ENCODE measurements at places on chromosomes 2 and 18. TPM values are rescaled to one million over a fixed set of nuclear protein-coding genes. Genes with fewer than 3 reads are reported as not detected.
A peak's percentile ranks its signal among the peaks of the same experiment; 100 is the strongest.

GRCh38 chr2:45789961-45790723 lies 138.7 kb downstream of the PRKCE start:
- DNase-seq = peak; percentile 17

GRCh38 chr2:151978709-151979108 lies 120.1 kb downstream of the CACNB4 start:
- DNase-seq = no peak

The INHA gene
- total RNA-seq = 0.10 TPM

DNA sequence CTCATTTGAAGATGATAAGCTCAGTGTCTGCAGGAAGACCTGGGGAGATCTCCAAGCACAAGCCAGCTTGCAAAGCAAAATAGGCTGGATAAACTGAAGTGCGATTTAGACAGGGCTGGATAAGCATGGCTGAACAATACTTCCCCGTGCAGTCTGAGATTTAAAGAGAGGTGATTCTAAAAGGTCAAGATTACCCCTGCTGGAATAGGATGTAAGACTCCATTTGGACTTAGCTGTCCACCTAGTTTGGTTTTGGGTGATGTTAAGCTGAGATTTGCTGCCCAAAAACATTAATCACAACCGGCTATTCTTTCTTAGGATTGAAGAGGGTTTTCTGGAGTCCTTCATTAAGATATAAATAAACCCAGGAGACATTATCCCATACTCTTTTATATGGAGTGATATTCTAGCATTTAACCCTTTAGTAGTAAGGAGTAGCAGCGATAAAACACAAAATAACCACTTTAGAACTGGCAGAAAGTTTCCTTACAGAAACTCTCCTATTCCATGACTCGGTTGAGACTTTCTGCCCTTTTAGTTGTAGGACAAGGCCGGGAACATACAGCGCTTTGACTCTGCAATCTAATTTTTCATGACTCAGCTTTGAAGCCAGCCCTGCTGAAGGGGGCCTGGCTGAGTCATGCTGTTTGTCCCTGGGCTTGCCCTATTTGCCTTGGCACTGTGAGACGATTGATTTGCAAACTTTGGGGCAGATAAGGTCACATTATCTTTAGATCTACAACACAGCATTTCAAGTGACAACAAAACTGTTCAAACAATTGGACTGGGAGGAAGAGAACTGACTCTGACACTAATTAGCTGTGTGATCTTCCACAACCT lies 238.2 kb downstream of the GCA start:
- DNase-seq = no peak

GRCh38 chr2:123976054-123976648 lies 48.9 kb upstream of the CNTNAP5 start:
- no peak for DNase-seq

GRCh38 chr2:67476809-67477790 lies 80.0 kb downstream of the ETAA1 start:
- peak; percentile 33 for DNase-seq

- DNase-seq = peak; percentile 10
Measured at GRCh38 chr2:81739966-81740365, 1435.4 kb upstream of the LRRTM1 start.

DNA sequence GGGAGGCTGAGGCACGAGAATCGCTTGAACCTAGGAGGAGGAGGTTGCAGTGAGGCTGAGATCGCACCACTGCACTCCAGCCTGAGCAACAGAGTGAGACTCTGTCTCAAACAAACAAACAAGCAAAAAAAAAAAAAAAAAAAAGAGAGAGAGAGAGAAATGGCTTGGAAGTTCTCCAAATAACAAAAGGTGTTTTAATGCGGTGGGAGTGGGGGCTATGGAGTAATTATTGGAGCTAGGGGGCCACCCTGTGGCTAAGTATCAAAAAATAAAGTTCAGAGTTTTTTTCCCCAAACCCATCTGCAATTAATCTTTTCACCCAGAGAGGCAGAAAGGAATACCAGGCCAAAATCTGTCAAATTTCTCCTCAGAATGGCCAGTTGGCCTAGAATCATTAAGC lies 23.0 kb upstream of the CEP68 start:
- DNase-seq = no peak

DNA sequence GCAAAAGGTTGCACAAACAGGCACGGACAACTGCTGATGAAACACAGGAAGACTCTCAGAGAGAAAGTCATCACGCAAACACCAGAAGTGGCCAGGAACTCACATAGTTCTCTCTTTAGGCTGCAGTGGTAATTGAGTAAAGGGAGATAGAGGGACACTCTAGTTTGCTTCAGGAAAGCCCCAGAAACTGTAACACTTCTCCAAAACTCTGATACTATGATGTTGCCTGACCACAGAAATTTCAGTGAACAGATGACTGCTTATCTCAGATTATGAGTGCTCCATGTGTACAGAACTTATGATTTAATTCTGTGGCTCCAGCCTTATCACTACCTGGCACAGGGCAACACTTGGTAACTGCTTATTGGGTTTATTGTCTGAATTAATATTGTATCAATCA lies 311.5 kb upstream of the GYPC start:
- DNase-seq = no peak

DNA sequence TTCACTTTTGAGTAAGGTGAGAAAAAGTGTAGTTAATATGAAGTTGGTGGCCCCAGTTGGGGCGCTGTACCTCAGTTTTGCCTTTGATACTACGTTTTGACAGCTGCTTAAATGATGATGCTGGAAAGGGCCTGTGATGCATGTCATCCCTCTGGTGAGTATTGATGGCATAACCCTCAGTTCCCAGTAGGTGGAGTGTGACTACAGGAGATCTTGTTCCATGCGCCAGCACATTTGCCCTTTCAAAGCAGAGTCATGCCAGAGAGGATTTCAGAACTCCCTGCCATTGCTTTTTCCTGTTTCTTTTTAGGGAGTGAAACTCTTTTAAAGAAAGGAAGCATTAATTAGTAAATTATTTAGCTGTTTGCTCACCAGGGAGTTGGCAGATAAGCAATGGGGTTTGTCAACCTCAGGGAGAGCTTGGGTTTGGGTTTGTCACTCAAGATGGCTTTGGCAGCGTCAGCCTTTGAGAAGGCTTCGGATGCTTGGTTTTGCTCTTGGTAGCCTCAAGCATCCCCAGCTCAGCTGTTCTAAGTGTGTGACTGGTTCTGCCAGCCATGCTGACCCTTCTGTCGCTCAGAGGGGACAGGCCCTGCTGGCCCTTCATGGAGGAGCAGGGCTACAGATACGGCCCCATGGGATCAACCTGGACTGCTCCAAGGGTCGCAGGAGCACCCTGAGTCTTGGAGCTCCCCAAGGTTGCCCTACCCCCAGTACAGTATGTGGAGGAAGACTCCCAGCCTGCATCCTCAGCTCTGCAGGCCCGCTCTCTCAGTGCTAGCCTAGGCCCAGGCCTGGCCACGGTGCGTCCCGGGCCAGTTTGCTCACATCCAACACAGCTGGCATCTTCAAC lies 29.1 kb downstream of the ARMC9 start:
- peak; percentile 77 for DNase-seq

DNA sequence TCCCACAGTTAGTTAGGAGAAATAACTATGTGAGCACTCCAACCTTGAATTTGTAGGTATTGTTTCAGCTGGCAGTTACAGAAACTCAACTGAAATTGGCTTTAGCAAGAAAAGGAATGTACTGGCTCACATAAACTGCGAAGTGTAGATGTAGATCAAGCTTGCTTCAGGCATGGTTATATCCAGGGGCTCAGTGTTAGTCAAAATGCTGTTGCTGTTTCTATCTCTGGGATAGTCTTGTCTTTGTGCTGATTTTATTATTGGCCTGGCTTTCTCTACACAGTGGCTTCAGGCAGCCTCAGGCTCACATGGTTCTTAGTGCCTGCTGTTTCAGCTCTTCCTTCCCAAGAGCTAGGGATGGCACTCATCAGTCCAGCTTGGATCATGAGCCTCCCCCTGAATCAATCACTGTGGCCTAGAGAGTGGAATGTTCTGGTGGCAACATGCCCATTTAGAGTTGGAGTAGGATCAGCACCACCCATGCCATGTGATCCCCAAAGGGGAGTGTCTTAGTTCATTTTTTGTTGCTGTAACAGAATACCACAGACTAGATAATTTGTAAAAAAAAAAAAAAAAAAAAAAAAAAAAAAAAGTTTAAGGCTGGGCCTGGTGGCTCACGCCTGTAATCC lies 69.1 kb upstream of the FOXI3 start:
- DNase-seq = no peak

The CHRNA1 gene
- total RNA-seq = 4.2 TPM

GRCh38 chr2:42998721-42999120 lies 206.3 kb upstream of the HAAO start:
- DNase-seq = no peak

The SLC5A7 gene
- total RNA-seq = 0.10 TPM

- DNase-seq = peak; percentile 26
Measured at GRCh38 chr2:96952976-96953610, 33.3 kb downstream of the FAM178B start.

The ARHGEF4 gene
- total RNA-seq = 19.9 TPM

DNA sequence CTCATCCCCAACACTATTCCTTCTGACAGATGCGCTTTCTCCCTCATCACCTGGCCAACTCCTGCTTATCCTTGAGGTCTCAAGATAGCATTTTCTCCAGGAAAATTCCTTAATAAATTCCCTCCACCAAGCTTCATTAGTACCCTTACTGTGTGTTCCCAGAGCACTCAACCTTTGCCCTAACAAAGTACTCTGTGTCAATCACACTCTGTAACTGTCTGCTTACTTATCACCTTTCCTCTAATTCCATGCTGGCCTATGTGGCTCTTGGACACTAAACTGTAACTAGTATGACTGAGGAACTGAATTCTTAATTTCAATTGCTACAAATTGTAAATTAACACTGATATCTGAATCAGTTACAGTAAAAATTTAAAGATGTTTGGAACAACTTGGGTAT lies 17.9 kb upstream of the NEUROD1 start:
- no peak for DNase-seq

Measured in skin of body (tissue), 3 donors.